ENCODE measurements at places on chromosomes 3 and 15.

GRCh38 chr3:28951772-28952556, 328.9 kb upstream of the RBMS3 start:
- no peak for DNase-seq

DNA sequence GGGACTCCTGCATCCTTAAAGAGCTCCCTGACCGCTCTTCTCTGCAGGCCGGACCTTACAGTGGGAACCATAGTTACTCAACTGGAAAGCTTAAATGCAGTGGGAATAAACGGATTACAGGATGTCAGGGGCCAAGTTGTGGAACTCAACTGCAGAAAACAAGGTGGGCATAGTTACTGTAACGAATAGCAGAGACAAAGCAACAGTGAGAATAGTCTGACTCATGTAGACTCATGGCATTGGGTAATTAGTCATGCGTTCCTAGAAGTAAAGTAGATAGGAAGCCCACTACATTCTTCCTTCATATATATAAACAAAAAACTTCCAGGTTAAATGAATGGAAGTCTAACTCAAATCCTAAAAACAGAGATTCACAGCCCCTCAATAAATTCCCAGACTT, 95.5 kb upstream of the CHRNA7 start:
- DNase-seq, result no peak

DNA sequence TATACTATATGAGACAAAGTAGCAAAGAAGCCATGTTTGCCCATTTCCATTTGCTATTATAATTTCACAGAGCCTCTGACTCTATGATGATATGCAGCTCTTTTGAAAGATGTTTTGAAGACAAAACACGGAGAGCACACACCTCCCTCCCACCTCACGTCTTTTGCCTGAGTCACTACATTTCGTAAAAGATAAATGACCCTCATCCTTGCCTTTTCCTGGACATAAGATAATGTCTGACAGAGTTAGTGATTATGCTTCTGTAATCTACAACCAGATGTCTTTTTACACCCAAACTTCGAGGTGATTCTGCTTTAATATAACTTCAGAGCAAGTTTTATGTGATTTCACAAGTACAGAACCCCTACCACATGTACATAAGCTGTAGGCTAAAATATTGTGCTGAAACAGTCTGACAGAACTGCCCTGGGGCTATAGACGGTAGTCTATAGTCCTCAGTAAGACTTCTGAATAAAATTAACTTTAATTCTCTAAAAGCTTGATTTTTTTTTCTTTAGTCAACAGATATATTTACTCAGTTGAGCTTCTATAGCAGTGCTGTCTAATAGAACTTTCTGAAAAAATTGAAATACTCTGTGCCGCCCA, 99.9 kb downstream of the CD200R1L start:
- DNase-seq, result no peak

- no peak for DNase-seq
These were observed 406.0 kb upstream of the WNT5A start for GRCh38 chr3:55893045-55893664.

DNA sequence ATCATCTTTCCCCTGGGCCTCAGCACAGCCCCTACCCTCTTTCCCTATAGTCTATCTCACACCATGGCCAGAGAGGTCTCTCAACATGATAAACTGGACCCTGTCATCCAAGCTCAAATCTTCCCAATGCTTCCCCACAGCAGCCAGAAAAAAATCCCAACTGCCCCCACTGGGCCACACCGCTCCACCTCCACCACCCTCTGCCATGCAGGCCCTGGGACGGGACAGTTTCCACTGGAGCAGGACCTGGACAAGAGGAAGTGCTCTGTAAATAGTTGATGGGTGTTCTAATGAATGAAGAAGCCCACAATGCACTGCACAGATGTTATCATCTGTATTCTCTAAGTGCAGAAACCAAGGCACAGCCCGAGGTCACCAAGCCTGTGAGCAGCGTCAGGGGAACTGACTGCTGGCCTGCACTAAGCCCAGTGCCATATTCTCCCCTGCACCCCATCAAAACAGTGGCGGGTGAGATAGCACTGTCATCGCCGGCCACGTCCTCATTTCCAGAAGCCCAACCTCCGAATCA, 161.1 kb downstream of the NUP210 start:
- DNase-seq, result no peak

DNA sequence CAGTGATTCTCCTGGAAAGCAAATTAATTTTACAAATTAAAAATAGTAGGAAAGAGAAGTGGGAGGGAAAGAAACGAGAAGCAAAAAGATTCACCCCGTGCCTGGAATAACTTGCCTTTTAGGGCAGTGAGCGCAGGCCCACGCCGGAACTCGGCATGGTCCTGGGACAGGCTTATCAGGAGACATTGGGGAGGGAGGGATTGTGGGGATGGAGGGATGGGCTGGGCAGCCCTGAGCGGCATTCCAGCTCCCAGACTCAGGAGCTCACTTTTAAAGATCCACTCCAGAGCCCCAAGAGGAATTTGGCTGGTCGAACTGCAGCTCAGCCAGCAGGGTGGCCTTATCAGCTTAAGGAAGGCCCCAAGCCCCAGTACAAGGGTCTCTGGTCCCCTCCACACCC, 117.9 kb downstream of the ADCY5 start:
- DNase-seq, result no peak

DNA sequence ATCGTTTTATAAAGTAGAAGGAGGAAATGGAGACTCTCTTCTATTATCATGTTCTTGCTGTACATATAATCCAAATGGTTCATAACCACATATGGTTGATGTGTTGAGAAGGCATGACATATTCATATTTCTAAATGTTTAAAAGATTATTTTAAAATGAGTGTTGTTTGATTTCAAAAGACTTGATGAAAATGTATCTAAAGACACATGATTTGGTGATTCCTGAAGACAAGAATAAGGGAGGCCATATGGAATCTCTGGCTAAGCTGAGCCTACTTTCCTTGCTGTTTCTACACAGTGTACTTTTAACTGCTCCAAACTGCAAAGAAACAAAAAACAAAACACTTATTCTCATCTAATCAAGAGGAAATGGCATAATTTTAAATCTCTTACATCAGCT, 23.0 kb upstream of the GYG1 start:
- DNase-seq, result no peak

DNA sequence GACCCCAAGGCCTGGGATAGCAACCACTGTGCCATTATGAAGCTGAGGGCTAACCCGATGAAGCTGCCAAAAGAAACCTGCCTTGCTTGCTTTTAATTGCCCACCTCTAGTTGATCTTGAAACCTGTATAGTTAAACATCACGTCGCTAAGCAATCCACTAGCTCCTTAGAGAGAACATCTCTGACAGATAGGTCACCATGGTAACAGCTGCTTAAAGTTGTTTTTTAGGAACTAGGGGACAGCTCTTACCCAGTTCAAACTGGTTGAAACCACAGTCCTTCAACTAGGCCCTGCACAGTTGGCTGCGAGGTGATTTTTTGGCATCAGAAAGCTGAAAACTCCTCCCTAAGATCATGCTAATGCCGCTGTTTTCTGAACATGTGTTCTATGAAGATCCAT, 135.7 kb downstream of the EBLN2 start:
- no peak for DNase-seq

DNA sequence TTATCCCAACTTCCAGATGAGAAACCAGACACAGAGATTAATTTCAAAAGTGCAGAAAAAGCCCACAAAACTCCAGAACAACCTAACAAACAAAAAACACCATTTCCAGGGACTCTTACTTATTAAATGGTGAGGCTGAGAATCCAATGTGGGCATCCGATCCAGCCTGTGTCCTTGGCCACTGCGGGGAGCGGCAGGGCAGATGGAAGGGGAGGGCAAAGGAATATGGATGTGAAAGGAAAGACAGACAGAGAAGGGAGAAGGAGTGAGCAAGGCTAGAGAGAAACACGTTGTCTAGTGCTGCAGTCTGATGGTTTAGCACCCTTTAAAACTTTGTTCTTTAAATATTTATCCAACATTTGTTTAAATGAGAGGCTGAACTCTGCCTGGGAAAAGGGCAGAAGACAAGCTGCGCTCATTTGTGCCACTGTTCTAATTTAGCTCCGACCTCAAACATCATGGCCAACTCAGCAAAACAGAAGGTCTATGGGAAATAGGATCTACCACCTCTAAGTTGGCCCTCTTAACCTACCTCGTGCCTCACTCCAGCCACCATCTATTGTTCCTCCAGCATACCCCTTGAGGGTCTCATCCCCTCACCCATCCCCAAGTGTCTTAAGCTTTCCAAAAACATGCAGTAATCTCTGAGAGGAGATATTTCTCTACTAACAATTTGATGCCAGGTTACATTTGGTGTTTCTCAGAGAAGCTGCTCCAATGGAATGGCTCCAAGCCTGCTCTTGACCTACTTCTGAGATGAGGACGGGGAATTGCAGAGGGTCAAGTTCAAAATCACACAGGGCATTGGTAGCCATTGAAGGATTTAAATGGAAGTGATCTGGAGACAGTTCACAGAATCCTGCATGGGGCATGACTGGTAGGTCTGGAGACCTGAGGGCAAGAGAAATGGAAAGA, 77.4 kb downstream of the CD47 start:
- no peak for DNase-seq

DNA sequence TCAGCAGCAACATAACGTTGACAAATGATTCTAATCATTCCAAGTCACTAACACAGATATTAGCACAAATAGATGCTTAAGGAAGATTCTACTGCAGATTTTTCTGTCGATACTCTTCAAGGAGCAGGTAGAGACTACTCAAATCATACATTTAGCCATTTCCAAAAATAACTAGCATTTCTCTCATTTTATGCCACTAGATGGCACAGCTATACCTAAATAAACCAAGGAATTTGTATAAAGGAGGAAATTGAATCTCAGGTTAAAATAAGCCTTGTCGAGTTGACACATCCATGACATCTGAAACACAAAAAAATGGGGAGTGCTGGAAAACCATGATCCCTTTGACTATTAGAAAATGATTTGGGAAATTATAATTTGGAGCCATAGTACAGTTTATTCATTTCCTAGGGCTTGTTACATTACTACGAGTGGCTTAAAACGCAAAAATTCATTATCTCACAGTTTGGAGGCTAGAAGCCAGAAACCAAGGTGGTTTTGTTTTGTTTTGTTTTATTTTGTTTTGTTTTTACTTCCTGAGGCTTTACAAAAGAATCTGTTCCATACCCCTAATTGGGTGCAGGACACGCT, 59.5 kb upstream of the STRIT1 start:
- no peak for DNase-seq

- DNase-seq, result no peak
These were observed 30.5 kb downstream of the NEO1 start for GRCh38 chr15:73082812-73083211.

DNA sequence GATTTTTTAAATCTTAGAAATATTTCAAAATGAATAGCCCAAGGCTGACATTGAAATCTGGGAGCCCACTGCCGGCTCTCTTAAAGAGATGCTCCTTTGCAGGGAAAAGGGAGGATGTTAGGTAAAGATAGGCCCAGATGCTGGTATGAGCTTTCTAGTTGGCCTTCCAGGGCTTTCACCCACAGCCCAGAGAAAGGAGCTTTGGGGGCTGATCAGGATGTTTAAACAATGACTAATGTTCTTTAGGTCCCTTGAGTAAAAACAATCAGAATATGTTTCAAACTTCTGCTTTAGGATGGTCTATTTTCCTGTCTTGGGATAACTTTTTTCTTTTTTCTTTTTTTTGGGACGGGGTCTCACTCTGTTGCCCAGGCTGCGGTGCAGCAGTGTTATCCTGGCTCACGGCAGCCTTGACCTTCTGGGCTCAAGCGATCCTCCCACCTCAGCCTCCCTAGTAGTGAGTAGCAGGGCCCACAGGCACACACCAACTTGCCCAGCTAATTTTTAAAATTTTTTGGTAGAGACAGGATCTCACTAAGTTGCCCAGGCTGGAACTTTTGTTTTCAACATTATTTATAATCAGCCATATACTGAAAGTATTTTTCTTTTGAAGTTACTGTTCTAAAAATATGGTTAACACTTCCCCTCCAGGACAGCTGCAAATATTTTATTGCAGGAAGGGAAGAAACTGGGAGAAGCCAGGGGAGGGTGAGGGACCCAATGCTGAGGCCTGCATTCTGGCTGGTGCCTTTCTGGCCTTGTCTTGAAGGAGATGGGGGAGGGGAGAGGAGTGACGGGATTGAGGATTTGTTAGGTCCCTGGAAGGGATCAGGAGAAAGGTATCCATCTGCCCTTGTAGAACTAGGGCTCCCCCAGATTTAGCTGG, 70.1 kb downstream of the TRAK1 start:
- DNase-seq, result no peak

DNA sequence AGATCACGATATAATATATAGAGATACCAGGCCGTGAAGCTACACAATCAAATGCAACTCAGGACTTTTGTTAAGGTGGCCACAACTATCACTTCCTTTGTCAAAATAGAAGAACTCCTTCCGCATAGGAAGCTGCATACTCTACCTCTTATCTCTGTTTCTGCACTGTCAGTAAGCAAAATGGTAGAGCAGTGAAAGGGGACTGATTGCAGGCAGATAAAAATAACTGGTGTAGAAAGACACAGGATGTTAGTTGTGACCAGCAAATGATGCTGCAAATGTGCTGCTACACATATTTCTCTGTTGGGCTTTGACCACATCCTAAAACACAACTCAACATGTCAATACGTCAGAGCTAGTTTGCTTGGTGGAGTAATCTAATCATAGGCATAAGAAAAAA, 16.3 kb upstream of the TRAT1 start:
- DNase-seq, result no peak

GRCh38 chr3:156643729-156644389, 30.5 kb upstream of the TIPARP start:
- DNase-seq, result no peak

- no peak for DNase-seq
These were observed 17.3 kb upstream of the CDCP1 start for GRCh38 chr3:45163481-45163880.

GRCh38 chr3:172094621-172095557, 55.5 kb downstream of the FNDC3B start:
- no peak for DNase-seq

DNA sequence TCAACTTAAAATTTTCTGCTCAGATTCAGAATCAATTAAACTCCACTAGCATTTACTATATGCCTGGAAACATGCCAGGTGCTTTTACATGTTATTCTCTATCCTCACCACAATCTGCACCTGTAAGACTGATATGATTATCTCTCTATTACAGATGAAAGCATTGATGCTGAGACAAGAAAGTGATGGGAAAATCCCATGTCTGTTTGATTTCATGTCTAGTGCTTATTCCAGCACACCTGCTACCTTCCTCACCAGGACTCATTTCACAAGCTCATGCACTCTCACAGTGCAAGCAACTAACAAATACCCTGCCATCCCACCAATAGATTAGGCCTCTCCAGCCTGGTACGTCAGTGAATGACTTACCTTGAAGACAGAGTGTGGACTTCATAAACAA, 25.0 kb upstream of the BCL6 start:
- DNase-seq, result no peak

Data from thoracic aorta (tissue), 2 donors.